ENCODE measurements at places on chromosomes 4 and X.
A peak's percentile ranks its signal among the peaks of the same experiment; 100 is the strongest.

DNA sequence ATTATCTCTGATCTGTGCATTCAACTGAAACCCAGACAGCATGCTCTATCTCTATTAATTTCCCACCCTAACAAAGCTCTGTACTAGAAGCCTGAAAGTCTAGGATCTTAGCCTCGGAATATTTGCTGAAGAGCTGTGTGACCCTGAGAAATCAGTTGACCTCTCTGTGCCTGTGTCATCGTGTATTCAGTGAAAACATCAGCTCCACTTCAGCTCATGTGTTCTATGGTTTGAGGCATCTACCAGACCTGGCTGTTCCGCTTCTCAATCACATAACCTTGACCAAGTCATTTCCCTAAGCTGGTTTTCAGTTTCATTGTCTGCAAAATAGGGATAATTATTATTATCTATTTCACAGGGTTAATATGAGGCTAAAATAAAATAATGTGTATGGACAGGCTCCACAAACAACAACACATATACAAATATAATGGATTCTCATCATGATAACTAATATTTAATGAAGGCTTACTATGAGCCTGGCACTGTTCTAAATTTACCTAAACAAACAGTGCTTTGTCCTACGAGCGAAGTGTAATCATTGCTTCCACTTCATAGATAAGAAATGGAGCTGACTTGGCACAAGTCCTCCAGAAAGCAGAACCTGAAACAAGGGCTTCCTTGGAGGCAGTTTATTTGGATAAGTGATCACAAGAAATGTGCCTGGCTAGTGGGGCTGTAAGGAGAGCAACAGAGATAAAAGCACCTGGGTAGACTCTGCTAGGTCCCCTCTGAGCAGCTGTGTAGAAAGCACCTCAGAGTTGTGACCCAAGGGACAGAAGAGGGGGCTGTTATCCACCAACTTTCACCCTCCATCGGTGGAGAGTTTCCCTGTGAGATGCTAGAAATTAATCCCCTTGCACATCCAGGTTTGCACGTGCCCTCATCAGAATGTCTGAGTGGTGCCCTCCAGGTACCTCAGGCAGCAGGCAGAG, 356.9 kb downstream of the RAB28 start:
- DNase-seq = no peak
- H3K36me3 ChIP-seq = no peaks in the 10 kb centered on the region
- no peak overlapping the region for H3K4me3 ChIP-seq
- H3K27ac ChIP-seq = no peak overlapping the region
- no peaks in the 10 kb centered on the region for H3K4me1 ChIP-seq

- H3K36me3 ChIP-seq = no peaks in the 10 kb centered on the region
- peaks cover 4% of the 10 kb centered on the region for H3K4me1 ChIP-seq
- H3K27ac ChIP-seq = peak overlapping the region; percentile 89
- no peak overlapping the region for H3K4me3 ChIP-seq
- peak; percentile 87 for DNase-seq
Observed at GRCh38 chr4:123856689-123857545, 460.3 kb downstream of the SPRY1 start.

- peaks cover 2% of the 10 kb centered on the region for H3K4me1 ChIP-seq
- H3K27ac ChIP-seq = no peak overlapping the region
- no peaks in the 10 kb centered on the region for H3K27me3 ChIP-seq
- H3K4me3 ChIP-seq = no peak overlapping the region
Observed at GRCh38 chr4:73702796-73703287, 37.5 kb upstream of the CXCL8 start.

DNA sequence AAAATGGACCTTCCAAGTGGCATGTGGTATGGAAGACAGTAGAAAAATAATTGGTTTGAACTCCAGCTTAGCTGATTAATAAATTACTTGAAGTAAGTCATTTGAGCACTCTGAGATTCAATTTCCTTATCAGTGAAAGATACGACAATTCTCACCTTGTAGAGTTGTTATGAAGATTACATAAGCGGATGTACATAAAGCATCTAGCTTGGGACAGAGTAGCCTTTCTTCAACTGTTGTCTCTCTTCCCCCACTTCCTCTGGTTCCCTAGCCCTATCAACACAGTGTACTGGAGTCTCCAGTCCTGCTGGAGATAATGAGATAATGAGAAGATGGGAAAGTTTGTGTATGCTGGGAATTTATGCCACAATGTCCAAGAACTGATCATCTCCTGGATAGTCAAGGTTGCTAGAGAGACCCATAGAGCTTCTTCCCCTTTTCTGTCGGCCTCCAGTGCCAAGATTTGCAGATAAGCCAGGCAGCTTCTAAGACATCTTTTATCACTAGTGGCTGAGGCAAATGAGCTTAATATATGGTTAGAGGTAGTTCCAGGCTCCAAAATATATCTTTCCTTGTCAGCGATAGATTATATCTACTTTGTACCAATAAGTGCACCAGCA, 33.9 kb downstream of the VSIG4 start:
- no peaks in the 10 kb centered on the region for H3K4me1 ChIP-seq
- no peaks in the 10 kb centered on the region for H3K27me3 ChIP-seq
- no peak for DNase-seq
